H1 (cell line): ENCODE measurements at places on chromosomes 11 and 22. TPM values are rescaled to one million over a fixed set of nuclear protein-coding genes. Genes with fewer than 3 reads are reported as not detected.

Gene ACTN3
- 28.2 and 30.8 TPM in 2 replicates for total RNA-seq

Gene SLC37A4
- total RNA-seq, result 29.0 and 35.1 TPM in 2 replicates

Gene HMBS
- 65.5 and 69.3 TPM in 2 replicates for total RNA-seq

Gene C1QTNF4
- 3.5 and 6.0 TPM in 2 replicates for total RNA-seq

Gene FGF4
- total RNA-seq, result 2.0 TPM in 2 replicates

Gene SMIM38
- 0.15 and 0.20 TPM in 2 replicates for total RNA-seq

Gene MOGAT2
- not detected in 2 replicates for total RNA-seq

Gene ROBO4
- not detected in 2 replicates for total RNA-seq

Gene TMPRSS13
- total RNA-seq, result 0.29 and 0.61 TPM in 2 replicates

Gene VPREB1
- not detected in 2 replicates for total RNA-seq

- no peak for DNase-seq
Measured at GRCh38 chr22:42562684-42563083, 8.9 kb downstream of the SERHL2 start.

DNA sequence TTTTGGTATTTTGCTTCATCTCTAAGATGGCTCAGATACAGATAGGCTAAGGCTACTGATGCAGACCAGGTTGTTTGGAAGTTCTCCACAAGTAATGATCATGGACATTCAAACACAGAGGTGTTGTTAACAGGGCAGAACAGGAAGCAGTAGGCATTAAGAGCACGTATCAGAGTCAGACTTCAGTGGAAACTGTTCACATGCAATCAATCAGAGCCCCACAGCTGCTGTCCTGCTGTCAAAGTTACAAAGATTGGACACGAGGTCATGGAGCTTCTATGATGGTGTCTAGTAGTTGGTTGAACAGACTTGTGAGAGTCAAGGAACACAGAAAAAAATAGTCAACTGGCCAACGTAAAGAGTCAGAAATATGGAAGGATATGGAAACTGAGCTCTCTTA lies 19.8 kb downstream of the OR10D3 start:
- DNase-seq, result no peak

GRCh38 chr22:20517422-20517821 lies 10.0 kb downstream of the MED15 start:
- DNase-seq, result no peak

DNA sequence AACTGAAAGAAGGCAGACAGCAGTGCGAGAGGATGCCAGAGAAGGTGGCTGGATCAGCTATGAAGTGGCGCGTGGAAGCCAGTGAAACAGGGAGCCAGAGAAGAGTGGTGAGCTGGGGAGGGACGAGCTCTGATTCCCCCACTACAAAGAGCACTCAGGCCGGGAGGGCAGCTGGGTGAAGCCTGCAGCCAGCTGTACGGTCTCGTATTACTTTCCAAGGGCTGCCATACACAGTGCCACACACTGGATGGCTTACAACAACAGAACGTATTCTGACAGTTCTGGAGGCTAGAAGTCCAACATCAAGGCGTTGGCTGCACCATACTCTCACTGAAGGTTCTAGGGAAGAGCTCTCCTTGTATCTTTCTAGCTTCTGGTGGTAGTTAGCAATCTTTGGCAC lies 47.1 kb upstream of the WNT11 start:
- no peak for DNase-seq

GRCh38 chr22:49871482-49871881 lies 17.8 kb downstream of the ZBED4 start:
- DNase-seq, result no peak

GRCh38 chr11:81967242-81967641 lies 766.4 kb downstream of the FAM181B start:
- DNase-seq, result no peak

DNA sequence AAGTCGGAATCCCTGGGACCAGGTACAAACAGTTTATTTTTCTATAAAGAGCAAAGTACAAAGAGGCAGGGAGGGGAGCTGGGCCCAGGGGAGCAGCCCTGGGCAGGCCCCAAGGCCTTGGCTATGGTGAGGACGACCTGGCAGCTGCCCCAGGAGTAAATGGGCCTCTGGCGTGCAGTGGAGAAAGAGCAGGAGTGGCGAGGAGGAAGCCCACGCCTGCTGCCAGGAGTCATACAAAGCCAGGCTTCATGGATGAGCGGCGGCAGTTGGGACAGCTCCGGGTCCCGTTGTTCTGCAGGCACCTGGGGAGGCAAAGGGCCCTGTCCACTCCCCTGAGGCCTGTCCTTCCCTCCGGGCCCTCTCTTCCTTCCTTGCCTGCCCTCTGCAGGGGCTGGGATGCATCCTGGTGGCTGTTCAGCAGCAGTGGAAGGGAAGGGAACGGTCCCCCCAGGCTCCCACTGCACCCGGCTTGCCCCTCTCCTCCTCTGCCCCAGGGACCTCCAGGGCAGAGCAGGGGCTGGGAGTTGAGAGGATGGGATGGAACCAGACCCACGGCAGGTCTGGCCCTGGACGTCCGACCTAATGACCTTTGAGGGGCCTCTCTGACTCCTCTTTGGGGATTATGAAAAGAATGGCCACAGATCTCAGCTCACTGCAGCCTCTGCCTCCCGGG lies 11.1 kb downstream of the RAPSN start:
- DNase-seq, result no peak

DNA sequence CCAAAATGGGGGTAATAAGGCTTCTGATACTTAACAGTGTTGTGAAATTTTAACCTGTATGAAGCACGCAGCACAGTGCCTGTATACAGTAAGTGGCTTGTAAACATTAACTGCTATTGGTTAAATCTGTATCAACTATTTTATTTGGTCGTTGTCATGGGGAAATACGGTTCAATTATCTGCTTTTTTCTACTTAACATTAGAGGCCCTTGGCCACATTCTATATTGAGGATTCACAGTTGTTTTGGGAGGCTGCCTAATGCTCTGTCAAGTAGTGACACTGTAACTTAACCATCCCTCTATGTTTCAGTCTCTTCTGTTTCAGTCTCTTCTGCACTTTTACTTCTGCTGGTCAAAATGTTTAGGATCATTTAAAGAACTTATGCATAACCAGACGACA lies 95.6 kb downstream of the LDLRAD3 start:
- DNase-seq, result no peak

DNA sequence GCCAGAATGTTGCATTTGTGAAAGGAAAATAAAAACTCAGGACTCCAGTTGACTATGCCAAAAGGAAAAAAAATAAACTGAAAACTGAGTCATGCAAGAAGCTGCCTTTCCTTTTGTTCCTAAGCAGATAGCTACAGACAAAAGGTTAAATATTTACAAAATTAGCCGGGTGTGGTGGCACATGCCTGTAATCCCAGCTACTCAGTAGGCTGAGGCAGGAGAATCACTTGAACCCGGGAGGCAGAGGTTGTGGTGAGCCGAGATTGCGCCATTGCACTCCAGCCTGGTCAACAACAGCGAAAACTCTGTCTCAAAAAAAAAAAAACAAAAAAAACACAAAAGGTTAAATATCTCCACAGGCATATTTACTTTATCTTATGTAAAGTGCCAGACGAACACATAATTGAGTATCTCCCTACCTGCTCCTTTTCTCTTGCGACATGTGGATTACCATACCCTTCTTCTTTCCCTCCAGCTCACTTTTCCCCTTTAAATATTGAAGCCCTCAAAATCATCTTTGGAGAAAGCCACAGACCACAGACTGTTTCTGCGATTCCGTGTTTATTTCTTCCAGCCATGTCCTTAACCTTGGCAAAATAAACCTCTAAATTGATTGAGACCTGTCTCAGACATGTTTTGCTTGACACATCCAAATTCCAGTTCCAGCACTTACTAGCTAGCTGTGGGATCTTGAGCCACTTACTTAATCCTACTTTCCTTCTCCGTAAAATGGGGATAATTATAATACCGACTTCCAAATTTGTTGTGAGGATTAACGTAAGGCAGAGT lies 2.3 kb upstream of the SMPD1 start:
- DNase-seq, result no peak

DNA sequence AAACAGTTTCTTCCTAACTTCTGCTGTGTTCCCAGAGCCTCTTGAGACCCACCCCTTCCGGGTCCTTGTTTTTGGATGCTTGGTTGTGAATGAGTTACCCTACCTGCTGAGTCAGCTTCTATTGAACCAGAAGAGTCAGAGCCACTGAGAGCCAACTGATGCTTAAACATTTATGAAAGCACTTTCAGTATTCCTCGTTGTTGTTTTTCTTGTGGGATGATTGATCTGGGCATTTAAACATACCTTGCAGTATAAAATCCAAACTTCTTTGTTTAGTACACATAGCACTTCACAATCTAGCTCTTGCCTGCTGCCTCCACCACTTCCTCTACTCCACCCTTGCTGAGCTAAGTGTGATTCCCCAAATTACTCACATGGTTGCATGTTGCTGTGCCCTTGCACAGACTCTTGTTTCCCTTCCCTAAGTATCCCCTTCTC lies 5.5 kb downstream of the PRSS23 start:
- no peak for DNase-seq

GRCh38 chr11:44964526-44965209 lies 14.0 kb upstream of the TP53I11 start:
- no peak for DNase-seq

DNA sequence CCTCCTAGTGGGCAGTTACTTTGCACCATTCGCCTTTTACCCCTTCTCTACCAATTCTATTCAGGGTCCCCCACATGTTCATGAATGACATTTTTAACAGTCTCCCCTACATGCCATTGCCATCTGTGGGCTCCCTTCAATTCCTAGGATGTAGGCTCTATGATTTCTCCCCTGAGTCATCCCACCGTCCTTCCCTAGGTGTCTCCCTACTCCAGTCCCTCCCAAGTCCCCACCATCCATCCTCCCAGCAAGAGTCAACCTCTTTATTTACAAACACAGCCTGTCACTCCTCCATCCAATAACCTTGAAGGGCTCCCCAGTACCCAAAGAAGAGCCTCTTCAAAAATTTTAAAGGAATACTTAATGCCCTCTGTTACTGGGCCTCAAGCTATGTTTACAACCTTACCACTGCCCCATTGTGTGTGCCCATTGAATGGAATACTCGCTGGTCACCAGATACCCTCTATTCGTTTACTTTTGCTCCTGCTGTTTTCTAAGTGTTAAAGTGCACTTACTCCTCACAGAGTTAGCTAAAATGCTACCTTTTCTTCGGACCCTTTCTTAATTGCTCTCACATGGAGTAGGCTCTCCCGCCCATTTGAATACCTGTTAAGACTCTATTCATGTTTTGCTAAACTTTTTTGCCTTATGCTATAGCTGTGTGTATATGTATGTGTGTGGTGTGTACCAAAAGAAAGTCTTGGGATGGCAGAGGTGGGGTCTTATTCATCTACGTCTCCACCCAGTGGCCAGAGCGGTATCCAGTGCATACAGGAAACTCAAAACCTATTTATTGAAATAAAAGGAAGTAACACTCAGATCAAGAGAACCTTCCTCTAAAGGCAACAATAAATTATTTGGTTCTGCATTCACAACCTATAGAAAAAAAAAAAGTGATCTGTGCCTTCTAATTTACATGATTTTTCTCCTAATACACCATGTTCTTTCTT lies 235.8 kb upstream of the CCDC90B start:
- no peak for DNase-seq

DNA sequence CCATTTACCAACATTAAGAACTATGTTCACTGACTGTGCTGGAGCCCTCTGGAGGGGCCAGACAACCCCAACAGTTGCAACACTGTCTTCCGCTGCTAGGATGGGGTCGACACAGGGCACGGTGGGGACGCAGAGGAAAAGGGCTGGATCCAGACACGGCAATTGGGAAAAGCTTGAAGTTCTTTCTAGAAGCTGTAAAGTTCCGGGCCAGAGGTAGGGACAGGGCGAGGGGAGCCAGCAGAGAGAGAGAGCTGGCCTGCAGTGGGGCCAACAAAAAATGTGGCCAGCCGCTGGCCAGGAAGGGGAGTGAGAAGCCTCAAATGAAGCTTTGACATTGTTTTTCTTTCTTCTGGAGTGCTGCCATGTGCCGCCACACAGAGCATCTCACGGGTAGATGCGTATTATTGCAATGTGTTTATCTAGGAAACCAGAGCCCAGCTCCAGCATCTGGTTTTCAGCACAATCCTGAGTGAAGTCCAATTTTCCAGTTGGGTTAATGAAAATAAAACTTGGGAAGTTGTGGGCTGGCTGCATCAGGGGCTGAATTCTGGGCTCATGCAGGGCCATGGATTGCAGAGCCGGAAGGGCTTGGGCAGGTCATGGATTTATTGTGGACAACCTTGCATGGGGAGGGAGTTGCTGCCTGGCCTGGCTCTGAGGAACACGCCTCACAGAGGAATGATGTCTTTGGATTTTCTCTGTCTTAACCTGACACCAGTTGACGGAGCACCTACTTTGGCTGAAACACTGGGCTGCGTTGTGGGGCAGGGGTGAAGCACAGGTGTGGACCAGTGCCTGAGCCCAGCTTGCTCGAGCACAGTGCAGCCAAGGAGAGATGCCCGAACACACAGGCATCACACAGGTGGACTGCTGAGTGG lies 67.6 kb upstream of the AMPD3 start:
- DNase-seq, result peak; percentile 34

- DNase-seq, result no peak
Measured at GRCh38 chr11:67503119-67504004, 1.8 kb downstream of the PITPNM1 start.

DNA sequence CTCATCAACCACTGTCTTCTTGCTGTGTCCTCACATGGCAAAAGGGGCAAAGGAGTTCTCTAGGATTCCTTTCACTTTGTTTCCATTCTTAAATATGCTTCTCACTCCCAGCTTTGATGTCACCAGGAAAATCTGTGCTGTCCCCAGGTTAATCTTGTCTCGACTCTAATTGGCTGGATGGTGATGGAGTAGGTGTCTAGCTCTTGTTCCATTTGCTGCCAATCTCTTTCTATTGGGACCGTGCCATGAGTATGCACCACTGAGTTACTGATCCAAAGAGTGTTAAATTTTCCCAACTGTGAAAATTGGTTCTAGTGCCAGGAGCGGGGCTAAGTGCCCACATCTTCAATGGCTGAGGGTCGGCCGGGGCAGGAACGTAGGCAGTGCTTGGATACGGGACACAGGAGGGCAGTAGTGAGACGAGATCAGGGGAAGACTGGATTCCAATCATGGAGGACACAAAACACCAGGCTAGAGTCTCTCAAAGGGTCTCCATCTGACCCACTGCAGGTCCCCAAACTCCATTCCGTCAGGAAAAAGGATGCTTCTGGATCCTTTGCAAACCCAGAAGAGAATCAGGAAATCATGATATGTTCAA lies 47.7 kb upstream of the CSNK2A3 start:
- DNase-seq, result no peak

- DNase-seq, result no peak
Measured at GRCh38 chr11:65588199-65589054, 7.2 kb downstream of the KCNK7 start.

- DNase-seq, result no peak
Measured at GRCh38 chr11:3011891-3012885, 20.1 kb upstream of the NAP1L4 start.

- peak; percentile 38 for DNase-seq
Measured at GRCh38 chr22:24875862-24876506, 70.0 kb downstream of the SGSM1 start.

- DNase-seq, result no peak
Measured at GRCh38 chr11:31246451-31247165, 122.9 kb downstream of the DCDC1 start.

DNA sequence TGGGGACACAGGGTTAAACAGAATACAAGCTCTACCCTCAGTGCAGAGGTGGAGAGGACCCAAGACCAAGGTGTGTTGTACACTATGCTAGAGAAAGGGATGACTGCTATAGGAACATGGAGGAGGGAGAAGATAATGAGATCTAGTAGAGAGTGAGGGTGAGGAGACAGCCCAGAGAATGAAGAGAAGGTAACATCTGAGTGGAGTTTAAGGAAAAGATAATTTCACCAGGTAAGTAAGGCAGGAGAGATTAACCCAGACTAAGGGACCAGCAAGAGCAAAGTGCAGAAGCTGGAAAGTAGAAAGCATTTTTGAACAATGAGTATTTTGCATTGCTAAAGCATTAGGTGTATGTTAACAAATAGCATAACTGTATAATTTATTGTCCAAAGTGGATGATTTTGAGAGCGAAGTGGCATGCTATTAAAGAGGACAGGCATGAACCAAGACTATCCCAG lies 128.8 kb downstream of the RASSF10 start:
- no peak for DNase-seq
